ENCODE measurements at places on chromosomes 3 and 15.

DNA sequence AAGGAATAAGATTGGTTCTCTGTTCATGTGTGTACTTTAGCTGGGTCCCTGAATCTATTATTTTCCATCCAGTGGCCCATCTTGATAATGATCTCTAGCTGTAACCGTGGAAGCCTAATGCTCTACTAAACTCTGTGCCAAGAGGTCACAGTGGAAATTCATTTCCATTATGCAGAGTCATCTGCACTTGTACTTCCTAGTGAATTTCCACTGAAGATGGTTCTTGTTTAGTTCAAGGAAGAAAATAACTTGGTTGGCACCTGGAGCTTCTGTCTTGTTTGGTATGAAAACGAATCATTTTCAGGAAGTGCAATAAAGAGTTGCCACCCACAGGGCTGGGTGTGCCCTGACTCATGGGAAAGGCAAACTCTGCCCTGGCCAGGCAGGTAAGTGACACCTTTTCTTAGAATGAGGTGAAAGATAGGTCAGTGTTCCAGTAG is 10.3 kb downstream of the LPP start:
- DNase-seq = no peak

GRCh38 chr3:97992547-97993173 is 20.4 kb upstream of the RIOX2 start:
- DNase-seq = no peak

DNA sequence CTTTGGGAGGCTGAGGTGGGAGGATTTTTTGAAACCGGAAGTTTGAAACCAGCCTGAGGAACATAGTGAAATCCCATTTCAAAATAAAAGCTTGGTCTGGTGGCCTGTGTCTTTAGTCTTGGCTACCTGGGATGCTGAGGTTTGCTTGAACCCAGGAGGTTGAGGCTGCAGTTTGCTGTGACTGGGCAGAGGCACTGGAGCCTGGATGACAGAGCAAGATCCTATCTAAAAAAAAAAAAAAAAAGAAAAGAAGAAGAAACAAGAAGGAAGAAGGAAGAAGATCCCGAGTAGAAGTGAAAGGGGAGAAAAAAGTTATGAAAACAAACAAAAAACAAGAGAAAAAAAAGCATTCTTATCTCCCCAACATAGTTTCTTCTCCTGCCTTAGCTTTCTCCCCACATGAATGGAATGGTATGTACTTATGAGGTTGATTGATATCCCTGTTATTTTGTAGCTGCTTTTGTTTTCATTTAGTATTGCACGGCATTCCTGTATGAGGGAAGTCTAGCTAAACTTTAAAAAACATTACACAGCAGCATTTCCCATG is 42.4 kb downstream of the TMEM40 start:
- DNase-seq = no peak

- no peak for DNase-seq
These were observed 1.8 kb downstream of the KCNMB2 start for GRCh38 chr3:178538056-178538455.

GRCh38 chr3:189726277-189726676 is 95.1 kb downstream of the TP63 start:
- no peak for DNase-seq

Data from NCI-H187 treated with DMSO at 0.1 percent for 48 hours (cell line).